ENCODE measurements at places on chromosomes 5 and 9.

- no peak for DNase-seq
Observed at GRCh38 chr9:112663681-112664080, 54.2 kb downstream of the INIP start.

GRCh38 chr5:171426266-171426665 is 6.8 kb downstream of the FGF18 start:
- DNase-seq, result no peak

GRCh38 chr9:26237256-26237655 is 559.0 kb upstream of the TUSC1 start:
- no peak for DNase-seq

DNA sequence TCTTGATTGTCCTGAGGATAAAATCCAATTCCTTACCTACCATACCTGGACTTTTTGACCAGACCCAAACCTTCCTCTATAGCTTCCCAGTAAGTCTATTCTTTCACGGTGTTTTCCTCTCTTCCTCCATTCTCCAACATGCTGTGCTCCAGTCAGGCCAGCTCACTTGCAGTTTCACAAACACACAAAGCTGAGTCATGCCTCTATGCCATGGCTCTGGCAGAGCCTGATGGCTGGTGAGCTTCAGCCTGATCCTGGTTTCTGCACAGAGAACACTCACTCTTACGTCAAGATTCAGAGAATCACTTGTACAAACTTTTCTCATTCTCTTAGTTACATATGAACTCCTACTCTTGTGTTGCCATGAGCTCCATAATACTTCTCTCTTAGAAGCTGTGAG is 27.7 kb upstream of the PAX5 start:
- no peak for DNase-seq

- no peak for DNase-seq
Observed at GRCh38 chr5:168773226-168773625, 194.1 kb upstream of the PANK3 start.

DNA sequence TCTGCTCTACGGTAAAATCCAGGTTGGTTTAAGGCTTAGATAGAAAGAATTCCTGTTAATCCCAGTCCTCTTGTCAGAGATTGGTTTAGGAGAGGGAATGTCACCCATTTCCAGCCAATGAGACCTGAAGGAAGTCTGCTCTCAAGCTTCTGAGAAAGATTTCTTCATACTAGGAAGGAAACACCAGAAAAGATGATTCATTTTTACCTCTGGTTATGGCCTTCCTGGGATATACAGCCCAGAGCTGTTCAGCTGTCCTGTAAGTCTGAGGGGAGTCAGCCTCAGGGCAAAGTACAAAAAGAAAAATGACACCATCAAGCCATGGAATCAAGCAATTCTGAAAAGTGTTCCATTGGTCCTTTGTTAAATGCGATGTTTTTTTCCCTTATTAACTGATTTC is 18.6 kb upstream of the CFAP95 start:
- DNase-seq, result no peak

DNA sequence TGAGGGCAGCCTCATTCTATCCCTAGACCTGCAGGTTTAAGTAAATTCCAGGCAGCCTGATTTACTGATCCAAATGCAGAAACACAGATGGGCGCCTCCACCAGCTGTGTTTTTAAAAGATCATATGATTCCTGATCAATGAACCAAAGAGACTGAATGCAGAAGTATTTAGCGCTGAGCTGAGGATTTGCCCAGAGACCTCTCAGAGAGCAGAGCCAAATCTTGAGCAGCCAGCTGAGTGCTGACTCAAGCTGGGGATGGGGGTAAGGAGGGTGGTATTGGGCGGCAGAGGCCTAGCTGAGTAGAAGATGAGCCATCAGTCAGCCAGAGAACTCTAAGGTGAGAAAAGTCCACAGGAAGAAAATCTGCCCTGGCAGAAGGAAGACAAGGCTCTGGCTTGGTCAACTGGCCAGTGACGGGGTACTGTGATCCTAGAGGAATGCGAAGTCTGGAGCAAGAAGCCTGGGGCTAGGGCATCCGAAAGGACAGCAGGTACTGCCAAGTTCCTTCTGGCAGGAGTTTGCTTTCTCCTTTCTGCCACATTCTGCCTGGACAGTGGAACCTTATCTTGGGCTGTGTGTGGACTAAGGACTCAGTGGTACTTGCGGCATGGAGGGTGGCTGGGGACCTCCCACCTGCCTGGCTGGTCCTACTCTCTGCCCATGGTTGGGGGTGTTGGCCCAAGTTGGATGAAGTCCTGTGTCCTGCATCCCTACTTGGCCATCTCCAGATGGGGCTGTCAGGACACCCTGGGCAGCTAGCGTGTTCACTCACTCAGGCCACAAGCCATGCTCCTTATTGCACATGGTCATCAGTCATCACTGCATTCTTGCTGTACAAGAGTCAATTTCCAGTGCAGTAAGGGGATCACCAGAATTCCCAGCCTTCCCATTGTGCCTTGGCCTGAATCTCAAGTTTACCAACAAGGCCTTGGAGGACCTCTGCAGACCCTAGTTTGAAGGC is 34.5 kb upstream of the CDKN2AIPNL start:
- DNase-seq, result no peak

GRCh38 chr5:170337045-170337733 is 39.6 kb upstream of the LCP2 start:
- DNase-seq, result no peak

- DNase-seq, result no peak
Observed at GRCh38 chr9:96720435-96720834, 57.5 kb downstream of the ZNF510 start.

GRCh38 chr5:73363911-73364730 is 84.5 kb downstream of the FOXD1 start:
- peak; percentile 75 for DNase-seq

DNA sequence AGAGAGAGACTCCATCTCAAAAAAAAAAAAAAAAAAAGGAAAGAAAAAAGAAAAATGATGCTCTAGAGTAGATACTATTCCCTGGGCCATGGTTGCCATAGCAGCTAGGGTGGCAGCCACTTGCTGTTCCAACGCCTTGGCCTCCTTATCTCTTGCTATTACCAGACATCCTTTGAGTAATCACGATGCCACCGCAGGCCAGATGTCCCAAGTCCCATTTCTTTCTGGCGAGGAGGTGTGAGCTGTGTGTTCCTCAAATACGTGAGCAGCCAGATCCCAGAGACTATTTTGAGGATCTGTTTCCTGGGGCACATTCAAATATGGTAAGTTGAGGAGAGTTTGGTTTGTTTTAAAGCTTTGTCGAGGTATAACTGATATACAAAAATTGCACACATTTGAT is 23.4 kb upstream of the GFPT2 start:
- DNase-seq, result no peak

GRCh38 chr5:149043641-149044040 is 19.2 kb downstream of the SH3TC2 start:
- no peak for DNase-seq

DNA sequence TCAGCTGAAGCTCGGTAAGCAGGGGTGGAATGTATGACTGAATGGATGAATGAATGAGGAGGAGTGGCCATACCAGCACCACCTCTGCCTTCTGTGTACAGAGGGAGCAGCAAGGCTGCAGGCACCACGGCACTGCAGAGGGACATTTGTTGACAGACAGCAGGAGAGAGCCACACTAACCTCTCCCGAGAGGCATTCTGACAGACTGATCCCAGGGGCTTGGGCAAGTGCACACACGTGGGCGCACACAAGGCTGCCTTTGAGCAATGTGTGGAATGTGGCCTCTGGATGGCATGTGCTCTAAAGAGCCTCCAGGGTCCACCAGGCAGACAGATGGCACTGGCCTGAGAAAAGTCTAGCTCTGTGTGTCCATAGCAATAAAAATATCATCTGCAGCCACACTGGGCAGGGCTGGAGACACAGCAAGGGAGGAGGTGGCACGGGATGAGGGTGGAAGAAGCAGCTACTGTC is 111.8 kb downstream of the ACTL7B start:
- peak; percentile 70 for DNase-seq
